ENCODE measurements at places on chromosomes 6 and 20.

DNA sequence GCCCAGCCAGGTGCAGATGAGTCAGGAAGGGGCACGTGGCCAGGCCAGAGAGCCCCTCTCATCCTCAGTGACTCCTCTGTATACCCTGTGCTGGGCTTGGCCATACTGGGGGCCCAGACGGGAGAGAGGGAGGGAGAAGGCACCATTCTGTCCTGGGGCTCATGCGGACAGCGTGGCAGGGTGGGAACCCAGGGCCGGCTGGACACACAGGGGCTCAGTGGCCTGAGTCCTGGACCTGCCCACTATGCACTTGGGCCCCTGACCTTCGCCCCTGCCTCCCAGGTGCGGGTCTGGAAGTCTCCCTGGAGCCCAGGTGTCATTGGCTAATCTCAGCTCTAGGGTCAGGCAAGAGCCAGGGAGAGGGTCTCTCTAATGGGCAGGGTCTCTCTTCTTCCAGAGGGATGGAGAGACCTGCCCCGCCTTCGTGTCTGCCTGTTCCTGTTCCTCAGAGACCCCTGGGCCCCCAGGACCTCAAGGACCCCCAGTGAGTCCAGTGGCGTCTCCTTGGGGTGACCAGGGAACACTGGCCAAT, 27.7 kb downstream of the COL20A1 start:
- no peak for DNase-seq

DNA sequence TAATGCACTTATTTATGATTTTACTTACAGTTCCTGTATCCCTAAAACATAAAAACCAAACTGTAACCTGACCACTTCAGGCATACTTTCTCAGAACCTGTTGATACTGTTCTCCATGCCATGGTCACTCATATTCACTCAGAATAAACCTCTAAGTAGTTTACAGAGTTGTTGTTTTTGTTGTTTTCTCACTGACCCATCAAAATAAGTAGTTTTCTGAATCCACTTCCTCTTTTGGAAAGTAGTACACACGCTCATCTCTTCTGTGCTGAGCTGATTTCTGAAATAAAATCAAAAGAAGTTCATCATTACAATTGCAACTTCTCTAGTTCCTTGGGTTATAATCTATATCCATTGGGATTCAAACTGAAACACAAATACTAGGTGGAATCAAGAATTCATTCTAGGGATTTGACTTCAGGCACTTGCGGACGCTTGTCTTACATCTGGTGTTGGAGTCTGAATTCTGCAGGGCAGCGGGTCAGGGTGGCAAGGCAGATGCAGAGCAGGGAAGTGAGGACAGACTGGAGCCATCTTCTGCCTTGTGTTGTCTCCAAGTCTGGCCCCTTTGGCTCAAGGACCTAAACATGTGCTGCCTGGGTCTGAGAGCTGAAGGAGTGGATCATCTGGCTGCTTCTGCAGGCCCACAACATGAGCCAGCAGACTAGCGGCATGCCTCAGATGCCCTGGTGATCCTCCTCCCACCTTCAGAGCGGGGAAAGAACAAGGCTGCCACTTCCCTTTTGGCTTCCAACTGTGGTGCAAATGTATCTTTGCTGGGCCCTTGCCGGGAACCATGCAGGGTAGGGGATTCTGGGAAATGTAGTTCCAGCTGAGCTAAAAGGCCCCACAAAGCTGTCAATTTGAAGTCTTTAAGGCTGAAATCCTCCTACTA, 167.9 kb upstream of the MYLIP start:
- DNase-seq, result no peak

DNA sequence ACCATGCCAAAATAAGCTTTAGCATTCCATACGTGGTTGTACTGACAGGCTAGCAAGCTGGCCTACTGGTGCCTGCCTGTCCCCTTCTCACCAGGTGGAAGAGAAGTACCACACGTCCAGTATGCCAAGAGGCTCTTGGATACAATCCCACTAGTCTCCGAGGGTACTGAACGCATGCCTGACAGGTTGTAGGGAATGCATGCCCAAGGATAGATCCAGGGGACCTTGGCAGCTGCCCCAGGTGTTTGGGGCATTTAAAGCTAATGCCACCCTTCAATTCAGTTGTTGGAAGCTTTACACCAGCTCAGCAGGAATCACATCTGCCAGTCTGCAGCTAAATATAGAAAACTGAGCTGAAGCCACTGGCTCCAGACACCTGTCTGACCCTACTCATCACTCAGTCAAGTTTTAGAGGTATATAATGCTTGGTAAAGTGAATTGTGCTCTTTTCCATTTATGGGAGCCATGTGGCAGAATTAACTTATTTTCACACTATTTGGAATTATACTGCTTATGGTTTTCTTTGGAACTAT, 4.9 kb downstream of the TUBB2B start:
- no peak for DNase-seq

GRCh38 chr20:13089950-13090469, 81.2 kb downstream of the SPTLC3 start:
- no peak for DNase-seq

DNA sequence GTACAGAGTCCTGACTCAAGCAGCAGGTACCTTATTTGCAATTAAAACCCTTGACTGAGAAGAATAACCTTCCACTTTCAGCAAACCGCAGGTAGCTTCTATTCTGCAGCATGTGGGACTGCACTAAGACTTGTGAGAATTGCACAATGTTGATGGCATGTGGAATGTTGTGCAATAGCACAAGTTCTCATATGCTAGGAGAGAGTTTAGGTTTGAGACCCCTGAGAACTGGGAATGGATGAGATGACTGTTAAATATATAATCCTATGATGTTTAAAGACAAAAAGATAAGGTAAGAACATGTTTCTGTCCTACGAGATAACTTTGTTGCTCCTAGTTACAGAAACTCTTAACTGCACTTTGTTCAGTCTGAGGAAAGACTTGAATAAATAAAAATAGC, 194.6 kb downstream of the OTOR start:
- DNase-seq, result no peak

DNA sequence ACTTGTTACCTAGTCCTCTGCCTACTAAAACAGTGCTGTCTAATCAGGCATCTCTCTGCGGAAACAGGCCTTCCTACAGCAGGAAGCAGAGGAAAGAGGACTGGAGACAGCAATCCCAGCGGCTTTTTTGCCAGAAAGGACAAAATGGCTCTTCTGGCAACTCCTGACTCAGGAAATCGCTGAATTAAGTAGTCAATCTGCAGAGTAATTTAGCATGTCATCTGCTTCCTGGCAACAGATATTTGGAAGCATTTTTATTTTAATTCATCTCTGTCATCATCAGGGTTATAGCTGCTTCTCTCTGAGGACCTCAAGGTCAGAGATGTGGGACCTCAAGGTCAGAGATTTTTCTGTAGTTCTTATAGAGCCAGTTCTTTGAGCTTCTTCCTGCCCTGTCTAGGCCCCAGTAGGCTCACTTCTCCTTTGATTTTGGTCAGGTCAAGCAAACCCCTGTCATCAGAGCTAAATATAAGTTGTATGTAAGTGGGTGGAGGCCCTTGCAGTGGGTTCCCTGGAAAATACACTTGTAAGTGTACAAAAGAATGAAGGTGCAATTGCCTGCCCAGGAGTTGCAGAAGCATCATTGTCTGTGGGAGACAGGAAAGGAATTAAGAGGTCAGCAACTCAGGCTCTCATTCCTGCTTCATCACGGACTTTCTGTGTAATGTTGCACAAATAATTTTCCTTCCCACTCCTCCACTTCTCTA, 229.4 kb downstream of the ALDH8A1 start:
- no peak for DNase-seq

GRCh38 chr6:28809947-28810658, 113.7 kb downstream of the TRIM27 start:
- DNase-seq, result no peak

GRCh38 chr6:1255636-1256365, 56.1 kb upstream of the FOXQ1 start:
- no peak for DNase-seq

GRCh38 chr6:1109134-1109533, 202.8 kb upstream of the FOXQ1 start:
- no peak for DNase-seq

GRCh38 chr6:157906537-157907061, 75.1 kb upstream of the SYNJ2 start:
- DNase-seq, result no peak

DNA sequence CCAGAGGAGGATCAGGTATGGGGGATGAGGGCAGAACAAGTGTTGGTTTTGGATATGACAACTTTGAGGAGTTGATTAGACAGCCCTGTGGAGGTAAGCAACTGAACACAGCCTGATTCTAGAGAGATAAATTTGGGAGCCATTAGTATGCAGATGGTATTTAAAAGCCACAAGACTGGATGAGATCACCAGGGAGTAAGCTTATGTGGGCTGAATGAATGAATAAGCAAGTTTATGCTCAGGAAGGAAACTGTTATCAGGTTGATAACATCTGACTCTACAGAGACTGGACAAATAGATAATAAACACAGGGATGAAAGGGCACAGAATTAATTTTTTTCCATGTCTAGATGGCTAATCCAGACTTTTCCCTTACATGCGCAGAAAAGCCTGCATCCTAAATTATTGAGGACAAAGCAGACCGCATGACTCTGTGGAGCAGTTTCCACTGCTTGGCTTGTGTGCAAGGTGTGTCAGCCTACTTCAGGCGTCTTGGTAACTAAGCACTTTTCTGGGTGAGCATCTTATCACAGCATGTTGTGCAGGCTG, 150.6 kb downstream of the GJA10 start:
- DNase-seq, result no peak

GRCh38 chr6:39593646-39594045, 131.6 kb downstream of the KIF6 start:
- DNase-seq, result no peak

DNA sequence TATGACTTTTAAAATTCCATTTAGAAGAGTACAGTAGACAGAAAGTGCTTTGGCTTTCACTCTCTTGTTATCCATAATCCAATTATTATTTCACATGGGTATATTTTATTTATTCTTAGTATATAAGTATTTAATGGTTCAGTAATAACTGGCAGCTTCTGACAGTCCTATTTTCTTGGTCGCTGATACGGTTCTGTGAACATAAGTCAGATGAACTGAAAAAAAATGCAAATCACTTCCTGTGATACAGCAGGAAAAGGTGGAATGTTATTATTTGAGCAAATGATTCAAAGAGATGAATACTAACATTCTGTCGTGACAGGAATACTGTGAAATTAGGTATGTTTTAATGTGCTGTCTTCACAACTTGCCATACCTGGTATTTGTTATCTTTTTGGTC, 132.3 kb downstream of the ARHGAP18 start:
- no peak for DNase-seq

DNA sequence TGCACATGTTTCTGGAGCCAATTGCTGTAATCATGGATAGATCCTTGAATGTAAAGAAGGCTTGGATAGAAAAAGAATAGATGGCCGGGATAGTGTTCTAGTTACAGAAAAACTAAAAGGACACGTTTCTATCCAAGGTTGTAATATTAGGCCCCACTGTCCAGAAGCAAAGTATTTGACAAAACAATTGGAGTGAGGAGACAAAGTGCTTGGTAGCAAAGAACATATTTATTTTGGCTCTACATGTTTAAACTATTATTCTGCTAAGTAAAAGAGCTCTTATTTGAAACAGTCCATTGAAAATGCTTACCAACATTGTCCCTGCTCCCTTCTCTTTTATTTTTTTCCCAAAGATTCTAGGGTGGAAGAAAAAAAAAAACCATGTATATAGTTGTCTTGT, 94.4 kb downstream of the MYO6 start:
- no peak for DNase-seq

GRCh38 chr20:63696628-63697356, at the start of gene TNFRSF6B:
TNFRSF6B (plus strand) TSS chr20:63696652; CDS start chr20:63696768, 116 bp downstream.
- no peak for DNase-seq

GRCh38 chr6:147551976-147552375, 43.5 kb downstream of the SAMD5 start:
- no peak for DNase-seq

- DNase-seq, result no peak
Observed at GRCh38 chr6:28871335-28872156, 52.2 kb downstream of the TRIM27 start.

GRCh38 chr6:87799651-87800050, 97.6 kb upstream of the AKIRIN2 start:
- no peak for DNase-seq

GRCh38 chr20:41553142-41553879, 64.9 kb downstream of the CHD6 start:
- DNase-seq, result no peak

GRCh38 chr6:56724455-56724854, 81.8 kb upstream of the DST start:
- DNase-seq, result no peak

GRCh38 chr6:128138694-128139093, 237.8 kb upstream of the THEMIS start:
- no peak for DNase-seq

GRCh38 chr6:100833972-100834574, 47.1 kb downstream of the ASCC3 start:
- DNase-seq, result no peak

DNA sequence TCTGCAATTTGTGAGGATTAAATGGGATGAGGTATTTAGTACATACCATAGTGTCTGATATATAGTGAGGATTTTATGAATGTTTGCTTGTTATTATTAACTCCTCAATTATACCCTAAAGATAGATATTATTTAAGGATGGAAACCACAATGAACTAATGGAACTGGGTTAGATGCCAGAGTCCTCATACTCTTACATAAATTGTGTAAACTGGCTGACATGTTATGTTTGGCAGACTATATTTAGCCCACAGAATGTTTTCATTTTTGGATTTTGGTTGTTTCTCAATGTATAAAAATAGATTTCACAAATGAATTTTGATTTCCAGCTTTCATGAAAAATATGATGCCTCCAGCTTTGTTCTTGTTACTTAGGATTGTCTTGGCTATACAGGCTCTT, 37.6 kb downstream of the HTR1B start:
- DNase-seq, result no peak

DNA sequence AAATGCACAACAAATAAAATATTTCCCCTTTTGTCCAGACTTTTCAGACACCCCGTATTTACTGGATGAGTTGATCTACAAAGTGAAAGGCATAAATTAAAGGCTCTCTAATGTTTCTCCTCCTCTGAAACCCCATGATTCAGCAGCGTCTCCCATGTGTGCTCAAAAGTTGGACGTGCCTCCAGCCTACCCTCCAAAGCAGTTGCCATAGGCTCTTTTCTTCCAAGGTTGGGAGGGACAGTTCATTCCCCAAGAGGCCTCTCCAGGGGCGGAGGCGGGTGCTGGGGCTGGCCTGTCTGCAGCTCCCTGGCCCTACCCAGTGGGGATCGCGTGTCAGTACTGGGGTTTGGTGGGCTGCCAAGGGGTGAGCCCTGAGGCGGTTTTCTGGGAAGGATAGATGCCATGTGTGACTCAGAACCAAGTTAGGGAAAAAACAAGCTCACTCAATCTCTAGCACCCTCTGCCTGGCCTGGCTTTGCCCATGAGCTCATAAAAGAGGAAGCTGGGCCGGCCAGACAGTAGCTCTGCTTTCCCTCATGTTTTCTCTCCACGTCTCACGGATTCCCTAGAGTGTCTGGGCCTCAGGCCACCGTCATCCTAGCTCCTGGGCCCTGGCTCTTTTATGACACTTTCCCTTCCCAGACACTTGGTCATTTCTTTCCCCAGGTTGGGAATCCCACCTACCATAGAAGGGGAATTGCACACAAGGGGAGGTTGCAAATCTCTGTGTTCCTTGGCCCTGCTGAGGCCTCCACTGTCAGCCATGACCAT, 8.0 kb upstream of the IER3 start:
- no peak for DNase-seq

Measured in CD4-positive, alpha-beta T cell treated with Interleukin-17A for 1 hour (primary cell).